ENCODE measurements at places on chromosomes 1 and 21. TPM values are rescaled to one million over a fixed set of nuclear protein-coding genes. Genes with fewer than 3 reads are reported as not detected.
A peak's percentile ranks its signal among the peaks of the same experiment; 100 is the strongest.

CCDC27 gene
- not detected for total RNA-seq

DNA sequence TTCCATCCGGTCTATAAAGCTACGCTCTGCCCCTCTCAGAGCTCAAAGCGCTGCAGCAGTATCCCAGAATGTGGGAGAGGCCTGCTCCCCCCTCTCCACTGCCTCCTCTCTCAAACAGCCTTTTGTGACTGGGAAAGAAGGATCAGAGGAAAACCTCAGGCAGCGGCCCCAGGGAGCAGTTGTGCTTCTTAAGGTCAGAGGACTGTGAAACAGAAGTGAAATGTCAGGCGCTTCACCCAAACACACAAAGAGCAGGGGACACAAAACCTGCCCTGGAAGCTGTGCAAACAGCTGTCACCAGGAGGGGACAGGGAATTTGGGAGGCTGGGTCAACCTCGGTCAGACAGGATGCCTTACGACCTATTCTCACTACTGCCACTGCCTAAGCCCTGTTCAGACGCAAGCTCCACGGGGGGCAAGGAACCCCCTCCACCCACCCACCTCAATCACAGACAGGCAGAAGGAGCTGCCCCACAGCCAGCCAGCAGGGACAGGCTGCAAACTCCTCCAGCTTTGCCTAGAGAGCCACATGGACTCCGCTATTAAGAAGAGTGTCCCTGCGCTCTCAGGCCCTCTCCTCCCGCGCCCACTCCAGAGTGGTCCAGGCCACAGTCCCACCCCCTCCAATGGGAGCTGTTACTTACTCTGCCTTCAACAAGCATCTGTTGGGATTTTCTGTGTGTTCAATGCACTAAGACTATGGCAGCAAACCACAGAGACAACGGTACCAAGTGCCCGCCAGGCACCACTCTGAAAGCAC, 14.6 kb downstream of the SSBP3 start:
- H3K36me3 ChIP-seq = peaks cover 11% of the 10 kb centered on the region
- H3K4me3 ChIP-seq = no peak overlapping the region
- DNase-seq = no peak

DNA sequence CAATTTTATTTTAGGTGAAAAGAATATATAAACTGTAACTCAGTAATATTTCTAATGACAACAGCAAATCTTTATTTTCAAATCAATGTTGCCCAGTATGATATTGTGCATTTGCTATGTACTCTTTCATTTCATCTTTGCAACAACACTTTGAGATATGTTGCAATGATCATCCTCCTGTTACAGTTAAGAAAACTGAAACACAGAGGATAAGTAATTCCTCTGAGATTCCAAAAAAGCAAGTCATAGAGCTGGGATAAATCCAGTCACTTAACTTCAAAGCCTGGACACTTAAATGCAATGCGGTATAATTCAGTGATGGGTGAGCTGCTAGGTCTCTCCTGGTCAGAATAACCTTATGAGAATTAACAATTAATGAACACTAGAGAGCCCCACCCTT, 48.6 kb upstream of the EXO1 start:
- H3K4me3 ChIP-seq = no peak overlapping the region
- no peaks in the 10 kb centered on the region for H3K27me3 ChIP-seq
- DNase-seq = no peak
- H3K4me1 ChIP-seq = no peaks in the 10 kb centered on the region
- H3K27ac ChIP-seq = no peak overlapping the region

HEYL gene
- 1.1 TPM for total RNA-seq

TPTE gene
- not detected for total RNA-seq

GRCh38 chr1:202168861-202169260, 8.5 kb upstream of the PTPN7 start:
- H3K4me3 ChIP-seq = no peak overlapping the region
- H3K27ac ChIP-seq = no peak overlapping the region
- no peaks in the 10 kb centered on the region for H3K27me3 ChIP-seq

IL23R gene
- total RNA-seq = not detected

PDE4B gene
- 8.2 TPM for total RNA-seq

DNA sequence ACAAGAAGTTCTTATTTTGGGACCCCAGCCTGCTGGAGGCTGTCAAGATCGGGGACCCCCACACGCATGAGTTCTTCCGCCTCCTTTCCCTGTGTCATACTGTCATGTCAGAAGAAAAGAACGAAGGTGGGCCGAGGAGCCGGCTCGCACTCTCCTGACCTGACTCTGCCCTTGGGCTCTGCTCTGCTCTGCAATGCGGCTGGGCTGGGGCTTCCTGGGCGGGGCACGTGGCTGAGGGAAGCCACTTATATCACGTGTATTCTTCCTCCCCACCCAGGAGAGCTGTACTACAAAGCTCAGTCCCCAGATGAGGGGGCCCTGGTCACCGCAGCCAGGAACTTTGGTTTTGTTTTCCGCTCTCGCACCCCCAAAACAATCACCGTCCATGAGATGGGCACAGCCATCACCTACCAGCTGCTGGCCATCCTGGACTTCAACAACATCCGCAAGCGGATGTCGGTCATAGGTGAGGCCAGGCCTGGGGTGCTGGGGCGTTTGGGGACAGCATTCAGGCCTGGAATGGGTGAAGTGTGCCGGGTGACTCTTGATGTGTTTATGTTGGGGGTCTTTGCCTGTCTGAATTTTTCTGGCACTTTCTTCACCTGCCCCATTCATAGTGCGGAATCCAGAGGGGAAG, 17.6 kb downstream of the ATP8B2 start:
- no peaks in the 10 kb centered on the region for H3K4me1 ChIP-seq
- DNase-seq = no peak
- no peak overlapping the region for H3K27ac ChIP-seq
- peaks cover 63% of the 10 kb centered on the region for H3K36me3 ChIP-seq

DNA sequence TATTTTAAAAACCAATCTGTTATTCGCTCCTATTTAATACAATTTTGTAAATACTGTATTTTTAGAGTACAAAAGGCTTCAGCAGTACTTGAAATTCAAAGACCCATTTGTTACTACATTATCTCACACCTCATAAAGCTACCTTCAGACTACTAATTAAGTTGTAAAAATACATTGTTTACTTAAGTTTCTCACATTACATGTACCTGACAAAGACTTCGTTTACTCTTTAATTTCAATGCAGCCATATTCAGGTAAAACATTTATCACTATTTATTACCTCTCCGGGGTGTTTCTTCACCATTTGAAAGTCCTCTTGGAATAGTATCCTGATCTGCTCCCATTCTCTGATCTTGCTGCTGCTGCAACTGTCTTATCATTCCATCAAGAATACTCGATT, 55.2 kb downstream of the BRWD1 start:
- H3K36me3 ChIP-seq = peaks cover 26% of the 10 kb centered on the region
- no peak overlapping the region for H3K27ac ChIP-seq
- no peak overlapping the region for H3K4me3 ChIP-seq

DNA sequence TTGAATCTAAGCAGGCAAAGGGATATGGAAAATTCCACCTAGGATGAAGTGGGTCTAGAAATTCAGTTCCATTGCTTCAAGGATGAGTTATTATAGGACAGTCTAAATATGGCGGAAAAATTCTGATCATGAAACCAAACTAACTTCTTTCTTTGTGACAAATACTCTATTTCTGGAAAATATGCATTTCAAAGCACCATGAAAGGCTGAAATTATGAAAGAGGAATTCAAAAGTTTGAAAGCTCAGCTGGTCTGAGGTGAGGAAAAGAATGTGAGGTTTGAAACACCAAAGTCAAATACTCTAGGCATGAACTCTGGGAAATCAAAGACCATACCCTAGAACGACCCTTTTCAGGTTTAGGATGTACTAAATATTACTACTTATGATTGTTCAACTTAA, 36.4 kb upstream of the COL11A1 start:
- no peaks in the 10 kb centered on the region for H3K36me3 ChIP-seq
- H3K27me3 ChIP-seq = no peaks in the 10 kb centered on the region
- no peak overlapping the region for H3K4me3 ChIP-seq
- H3K27ac ChIP-seq = no peak overlapping the region
- no peaks in the 10 kb centered on the region for H3K4me1 ChIP-seq
- DNase-seq = no peak

GRCh38 chr1:39720094-39720999, 18.3 kb upstream of the PPIE start:
- DNase-seq = peak; percentile 26
- H3K27ac ChIP-seq = no peak overlapping the region
- no peaks in the 10 kb centered on the region for H3K4me1 ChIP-seq
- no peaks in the 10 kb centered on the region for H3K36me3 ChIP-seq
- peaks cover 50% of the 10 kb centered on the region for H3K27me3 ChIP-seq

- H3K27me3 ChIP-seq = peaks cover 8% of the 10 kb centered on the region
- DNase-seq = peak; percentile 39
- no peaks in the 10 kb centered on the region for H3K36me3 ChIP-seq
- no peak overlapping the region for H3K4me3 ChIP-seq
- no peak overlapping the region for H3K27ac ChIP-seq
- H3K4me1 ChIP-seq = no peaks in the 10 kb centered on the region
Observed at GRCh38 chr1:84936116-84936810, 43.3 kb upstream of the LPAR3 start.

DNA sequence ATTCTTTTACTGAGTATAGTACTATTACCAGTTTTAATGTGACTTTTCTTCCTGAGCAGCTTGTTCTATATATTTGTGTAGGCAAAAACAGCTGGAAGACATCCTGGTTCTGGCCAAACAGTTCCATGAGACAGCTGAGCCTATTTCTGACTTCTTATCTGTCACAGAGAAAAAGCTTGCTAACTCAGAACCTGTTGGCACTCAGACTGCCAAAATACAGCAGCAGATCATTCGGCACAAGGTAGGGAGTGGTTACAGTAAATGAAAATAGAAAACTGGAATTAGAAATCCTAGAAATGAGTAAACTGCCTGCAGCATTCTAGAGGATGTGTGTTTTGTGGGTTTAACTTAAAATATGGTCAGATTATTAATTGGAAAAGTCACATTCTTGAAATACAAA, 64.1 kb upstream of the BMP8A start:
- DNase-seq = no peak
- no peak overlapping the region for H3K4me3 ChIP-seq
- peaks cover 89% of the 10 kb centered on the region for H3K36me3 ChIP-seq
- H3K27ac ChIP-seq = no peak overlapping the region
- no peaks in the 10 kb centered on the region for H3K27me3 ChIP-seq
- H3K4me1 ChIP-seq = peaks cover 9% of the 10 kb centered on the region

TRAF3IP3 gene
- not detected for total RNA-seq

DNA sequence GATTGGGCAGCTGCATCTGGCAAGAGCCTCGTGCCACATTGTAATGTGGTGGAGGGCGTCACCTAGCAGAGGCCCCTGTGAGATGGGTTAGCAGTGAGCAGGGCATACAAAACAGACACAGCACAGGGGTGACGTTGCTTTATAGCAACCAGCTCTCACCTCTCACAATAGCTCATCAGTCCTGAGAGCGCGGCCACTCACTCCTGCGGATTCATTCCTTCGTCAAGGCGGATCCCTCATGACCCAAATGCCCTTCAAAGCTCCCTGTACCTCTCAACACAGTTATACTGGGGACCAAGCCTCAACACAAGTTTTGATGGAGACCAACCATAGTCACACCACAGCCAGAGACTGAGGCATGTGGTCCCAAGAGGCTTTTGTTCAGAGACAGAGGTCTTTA, 22.9 kb downstream of the SLC37A1 start:
- H3K4me3 ChIP-seq = no peak overlapping the region
- no peak for DNase-seq
- H3K27ac ChIP-seq = no peak overlapping the region

DNA sequence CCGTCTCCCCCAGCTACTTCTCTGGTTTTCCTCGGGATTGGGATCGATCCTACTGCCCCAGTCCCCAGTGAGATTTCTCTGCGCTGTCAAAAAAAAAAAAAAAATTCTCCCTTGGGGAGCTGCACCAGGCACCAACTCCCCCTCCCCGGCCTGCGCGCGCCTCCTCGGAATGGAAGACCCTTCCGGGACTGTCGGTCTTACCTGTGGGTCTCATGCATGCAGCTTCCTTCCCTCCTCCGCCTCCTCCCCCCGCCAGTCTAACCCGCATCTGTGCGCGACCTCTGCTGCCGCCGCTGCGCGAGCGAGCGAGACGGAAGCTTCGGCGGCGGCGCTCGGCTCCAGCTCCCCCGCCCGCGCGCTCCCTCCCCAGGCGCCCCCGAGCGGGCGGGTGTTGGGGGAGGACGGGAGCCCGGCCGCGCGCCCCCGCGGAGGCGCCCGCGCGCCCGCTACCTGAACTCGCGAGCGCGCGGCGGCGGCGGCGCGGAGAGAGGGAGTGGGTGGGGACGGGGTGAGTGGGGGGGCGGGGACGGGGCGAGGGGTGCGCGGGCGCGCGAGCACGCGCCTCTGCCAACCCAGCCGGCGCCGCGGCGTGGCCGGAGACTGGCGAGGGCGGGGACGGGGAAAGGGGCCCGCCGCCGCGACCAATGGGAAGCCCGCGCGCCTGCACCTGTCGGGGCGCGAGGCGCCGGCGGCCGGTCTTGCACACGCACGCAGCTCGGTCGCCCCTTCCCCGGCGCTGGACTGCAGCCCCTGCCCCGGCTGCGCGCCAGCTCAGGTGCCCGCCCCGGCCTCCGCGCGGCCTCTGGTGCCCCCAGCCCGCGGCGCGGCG, at the start of gene SUSD4:
Gene SUSD4, minus strand, starts transcription at position 321 of the 829 bp plus-strand sequence. CDS start 751 bp downstream, outside the sequence.
- H3K27ac ChIP-seq = no peak within 1 kb of the TSS
- H3K36me3 ChIP-seq = no peaks in the 10 kb centered on the region
- H3K4me3 ChIP-seq = peak within 1 kb of the TSS; percentile 49
- DNase-seq = no peak

GRCh38 chr1:60044881-60045280, 28.7 kb downstream of the C1orf87 start:
- no peak for DNase-seq
- no peak overlapping the region for H3K4me3 ChIP-seq
- H3K27ac ChIP-seq = no peak overlapping the region
- H3K4me1 ChIP-seq = no peaks in the 10 kb centered on the region
- no peaks in the 10 kb centered on the region for H3K27me3 ChIP-seq

DNA sequence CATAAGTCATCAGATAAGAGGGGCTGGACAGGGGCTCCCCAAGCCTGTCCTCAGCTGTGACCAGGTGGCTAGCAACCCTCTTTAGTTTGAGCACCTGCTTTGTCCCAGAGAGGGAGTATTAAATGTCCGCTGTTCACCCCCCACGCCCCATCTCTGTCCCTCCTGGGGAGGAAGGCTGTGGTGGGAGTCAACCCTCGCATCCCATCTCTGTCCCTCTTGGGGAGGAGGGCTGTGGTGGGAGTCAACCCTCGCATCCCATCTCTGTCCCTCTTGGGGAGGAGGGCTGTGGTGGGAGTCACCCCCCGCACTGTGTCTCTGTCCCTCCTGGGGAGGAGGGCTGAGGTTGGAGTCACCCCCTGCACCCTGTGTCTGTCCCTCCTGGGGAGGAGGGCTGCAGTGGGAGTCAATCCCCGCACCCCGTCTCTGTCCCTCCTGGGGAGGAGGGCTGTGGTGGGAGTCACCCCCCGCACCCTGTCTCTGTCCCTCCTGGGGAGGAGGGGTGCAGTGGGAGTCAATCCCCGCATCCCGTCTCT, 72.6 kb upstream of the ABCG1 start:
- no peaks in the 10 kb centered on the region for H3K4me1 ChIP-seq
- H3K4me3 ChIP-seq = no peak overlapping the region
- no peaks in the 10 kb centered on the region for H3K36me3 ChIP-seq
- peaks cover 7% of the 10 kb centered on the region for H3K27me3 ChIP-seq
- H3K27ac ChIP-seq = no peak overlapping the region
- no peak for DNase-seq

SPRR4 gene
- total RNA-seq = not detected

CFAP141 gene
- not detected for total RNA-seq

KRTAP6-3 gene
- total RNA-seq = not detected

PRAMEF14 gene
- not detected for total RNA-seq

Data from astrocyte (in vitro differentiated cells and primary cell).